ENCODE measurements at places on chromosomes 3 and 15.

GRCh38 chr3:160038862-160039562 lies 50.4 kb downstream of the IL12A start:
- peak; percentile 69 for DNase-seq

DNA sequence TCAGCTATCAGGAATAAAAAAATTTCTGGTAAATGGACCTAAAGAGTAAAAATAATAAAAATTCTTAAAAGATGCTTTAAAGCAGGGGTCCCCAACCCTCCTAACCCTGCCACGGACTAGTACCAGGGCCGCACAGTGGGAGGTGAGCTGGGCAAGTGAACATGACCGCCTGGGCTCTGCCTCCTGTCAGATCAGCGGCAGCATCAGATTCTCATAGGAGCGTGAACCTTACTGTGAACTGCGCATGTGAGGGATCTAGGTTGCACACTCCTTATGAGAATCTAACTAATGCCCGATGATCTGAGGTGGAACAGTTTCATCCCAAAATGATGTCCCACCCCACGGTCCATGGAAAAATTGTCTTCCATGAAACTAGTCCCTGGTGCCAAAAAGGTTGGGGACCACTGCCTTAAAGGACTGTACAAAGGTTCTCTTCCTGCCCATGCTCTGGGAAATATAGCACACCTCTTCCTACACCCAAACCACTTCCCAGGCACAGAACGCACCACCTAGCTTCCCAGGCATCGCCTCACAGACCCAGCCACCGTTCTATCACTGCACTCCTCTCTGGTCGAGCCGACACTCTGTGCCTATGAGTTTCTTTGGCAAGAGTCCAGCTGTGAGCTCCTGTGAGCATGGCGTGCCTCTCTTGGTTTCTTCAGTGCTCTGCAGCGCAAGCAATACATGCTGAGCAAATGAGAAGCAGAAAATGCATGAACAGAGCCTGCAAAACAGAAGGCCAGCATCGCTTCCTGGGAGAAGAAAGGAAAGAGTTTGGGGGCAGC lies 104.9 kb downstream of the OCA2 start:
- no peak for DNase-seq

GRCh38 chr3:44109771-44110361 lies 131.8 kb upstream of the TOPAZ1 start:
- DNase-seq: no peak

DNA sequence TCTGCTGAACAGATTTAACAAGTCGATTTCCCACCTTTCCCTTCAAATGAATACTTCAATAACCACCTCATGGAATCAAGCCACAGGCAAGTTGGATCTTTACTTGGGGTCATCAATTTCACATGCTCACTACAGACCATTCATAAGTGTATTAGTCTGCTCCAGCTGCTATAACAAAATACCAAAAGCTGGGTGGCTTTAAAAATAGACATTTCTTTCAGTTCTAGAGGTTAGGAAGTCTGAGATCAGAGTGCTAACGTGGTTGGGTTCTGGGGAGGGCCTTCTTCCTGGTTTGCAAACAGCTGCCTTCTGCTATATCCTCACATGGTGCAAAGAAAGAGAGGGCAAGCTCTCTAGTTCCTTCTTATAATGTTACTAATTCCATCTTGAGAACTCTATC lies 5.1 kb downstream of the GPR176 start:
- DNase-seq: no peak

DNA sequence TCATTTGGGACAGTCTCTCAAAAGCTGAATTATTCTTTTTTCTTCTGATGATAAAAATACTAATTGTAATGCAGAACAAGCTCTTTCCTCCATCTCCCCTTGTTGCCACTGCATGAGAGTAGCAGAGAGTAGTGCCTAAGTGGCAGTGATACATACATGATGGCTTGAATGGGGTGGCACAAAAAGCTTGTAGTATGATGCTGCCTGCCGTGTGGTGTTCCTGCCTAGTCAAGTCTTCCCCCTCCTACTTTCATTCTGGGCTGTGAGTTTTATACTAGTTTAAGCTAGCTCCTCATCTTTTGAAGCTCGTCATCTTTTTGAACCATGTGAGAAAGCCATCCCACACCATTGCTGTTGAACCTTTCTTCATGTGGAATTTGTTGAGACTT lies 230.5 kb downstream of the NFKBIZ start:
- DNase-seq: no peak

GRCh38 chr3:115890579-115890978 lies 267.3 kb downstream of the GAP43 start:
- no peak for DNase-seq

DNA sequence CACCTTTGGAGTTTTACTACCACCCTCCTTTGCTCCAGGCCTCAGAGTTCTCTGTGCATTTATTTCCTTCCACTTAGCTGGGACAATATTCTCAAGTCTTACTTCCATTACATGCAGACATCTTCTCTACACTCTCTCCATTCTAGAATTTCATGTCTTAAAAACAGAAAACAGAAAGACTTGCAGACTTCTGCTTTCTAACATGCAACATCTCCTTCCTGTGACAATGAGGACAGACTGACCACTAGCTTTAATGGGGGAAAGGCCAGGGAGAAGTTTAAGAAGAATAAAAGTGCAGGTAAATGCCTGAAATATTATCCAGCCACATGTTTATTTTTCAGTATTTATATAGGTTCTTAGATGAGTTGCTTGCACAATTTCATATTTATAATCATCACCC lies 17.1 kb upstream of the CSTA start:
- DNase-seq: no peak

GRCh38 chr3:107899990-107900651 lies 190.7 kb downstream of the CD47 start:
- DNase-seq: no peak

DNA sequence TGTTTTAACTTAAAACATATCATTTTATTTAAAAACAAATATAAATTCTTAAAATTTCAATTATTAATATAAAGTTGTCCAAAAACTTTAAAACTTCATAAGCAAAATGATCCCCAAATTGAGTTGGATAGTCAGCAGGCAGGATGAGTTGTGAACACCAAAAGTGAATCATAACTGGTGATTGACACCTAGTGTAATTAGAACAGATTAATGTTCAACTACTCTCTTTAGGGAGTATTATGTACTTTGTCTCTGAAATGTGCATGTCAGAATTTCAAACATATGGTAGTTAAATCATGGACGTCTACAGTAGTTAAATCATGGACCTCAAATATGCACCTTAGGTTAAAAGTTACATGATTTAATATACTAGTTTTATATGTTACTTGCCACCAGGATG lies 2.9 kb upstream of the SI start:
- DNase-seq: no peak

DNA sequence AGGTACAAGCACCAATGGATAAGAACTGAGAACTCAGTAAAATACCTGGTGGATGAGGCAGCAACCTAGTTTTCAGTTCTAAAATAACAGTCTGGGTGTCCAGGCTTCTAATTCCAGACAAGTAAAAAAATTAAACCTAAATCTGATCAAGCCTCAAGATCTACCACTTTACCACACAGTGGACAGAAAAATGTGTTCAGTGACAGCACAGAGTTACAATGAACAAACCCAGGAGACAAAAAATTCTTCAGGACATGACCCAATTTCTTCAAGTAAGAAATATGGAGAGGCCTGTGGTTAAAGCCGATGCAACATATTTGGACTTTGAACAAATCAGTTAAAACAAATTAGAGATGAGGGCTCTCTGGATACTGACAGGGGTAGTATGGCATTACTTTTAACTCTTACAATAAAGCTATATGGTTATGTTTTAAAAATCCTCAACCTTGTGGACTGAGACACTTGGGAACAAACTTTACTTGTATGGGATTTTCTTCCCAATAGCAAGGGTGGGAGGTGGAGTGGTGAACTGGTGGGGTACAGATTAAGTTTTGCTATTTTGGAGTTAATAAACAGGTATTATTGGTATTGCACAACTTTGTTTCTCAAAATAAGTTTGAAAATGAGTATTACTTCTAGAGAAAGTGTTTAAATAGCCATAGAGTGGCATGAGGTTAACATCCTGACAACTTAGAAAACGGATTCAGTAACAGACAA lies 14.2 kb downstream of the CCNL1 start:
- no peak for DNase-seq

DNA sequence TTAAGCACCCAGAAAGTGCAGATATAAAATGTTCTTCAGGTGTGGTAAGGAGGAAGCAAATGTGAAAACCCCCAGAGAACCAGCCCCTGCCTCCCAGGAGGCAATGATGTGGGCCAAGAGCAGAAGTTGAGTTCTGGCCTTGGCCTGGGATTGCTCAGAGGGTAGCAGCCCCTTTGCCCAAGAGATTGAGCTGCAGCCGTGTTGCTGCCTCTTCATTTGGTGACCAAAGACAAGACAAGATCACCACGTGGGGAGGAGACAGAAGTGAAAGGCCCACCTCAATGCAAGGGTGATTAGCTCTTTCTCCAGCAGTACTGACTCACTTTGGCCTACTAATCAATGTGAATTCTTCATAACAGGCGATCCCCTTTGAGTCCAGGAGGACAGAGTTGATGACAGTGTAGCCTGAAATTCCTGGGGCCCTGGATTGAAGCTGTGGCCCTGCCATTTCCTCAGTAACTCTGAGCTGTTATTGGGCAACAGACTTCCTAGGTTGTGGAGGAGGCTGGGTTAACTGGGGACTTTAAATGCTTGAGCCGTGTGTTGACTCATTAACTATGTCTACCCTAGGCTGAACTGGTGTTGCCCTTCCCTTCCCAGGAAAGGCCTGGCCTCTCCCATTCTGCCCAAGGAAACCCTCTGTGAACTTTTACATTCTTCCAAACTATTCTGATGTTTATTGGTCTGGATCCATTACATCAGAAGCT lies 86.5 kb downstream of the ST6GAL1 start:
- no peak for DNase-seq

DNA sequence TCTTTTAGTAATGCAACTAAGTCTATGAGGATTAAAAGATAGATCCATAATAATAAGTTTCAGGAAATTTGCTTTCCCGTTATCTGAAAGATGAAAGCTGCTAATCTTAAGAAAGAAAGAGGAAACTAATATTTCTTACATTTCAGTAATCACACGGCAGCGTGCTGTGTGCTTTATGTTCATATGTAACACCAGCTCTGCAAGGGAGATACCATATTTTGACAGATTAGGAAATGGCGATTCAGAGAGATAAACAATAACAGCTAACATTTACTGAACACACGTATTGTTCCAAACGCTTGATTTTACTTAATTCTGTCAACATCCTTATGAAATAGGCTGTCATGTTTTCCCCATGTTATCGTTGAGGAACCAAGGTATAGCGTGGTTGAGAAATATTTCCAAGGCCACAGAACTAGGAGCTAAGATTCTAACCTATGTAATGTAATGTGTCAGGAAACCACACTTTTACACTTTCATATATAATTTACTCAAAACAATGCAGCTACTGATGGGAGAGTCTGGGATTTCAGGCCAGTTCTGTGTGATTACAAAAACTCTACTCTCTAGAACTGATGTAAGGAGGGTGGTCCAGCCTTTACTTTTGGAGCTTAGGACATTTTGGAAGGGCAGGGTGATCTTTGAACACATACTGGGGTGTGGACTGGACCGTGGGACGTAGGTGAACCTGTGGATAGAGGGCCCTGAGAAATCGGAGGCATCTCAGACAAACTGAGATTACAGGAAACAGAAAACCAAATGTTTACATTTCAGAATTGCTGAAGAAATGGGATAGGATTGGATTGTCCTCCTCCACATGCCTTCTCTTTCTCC lies 100.6 kb downstream of the IL1RAP start:
- DNase-seq: no peak

- DNase-seq: no peak
Observed at GRCh38 chr15:73697033-73697467, 12.9 kb downstream of the CD276 start.

- DNase-seq: no peak
Observed at GRCh38 chr3:9422712-9423424, 25.5 kb downstream of the SETD5 start.

DNA sequence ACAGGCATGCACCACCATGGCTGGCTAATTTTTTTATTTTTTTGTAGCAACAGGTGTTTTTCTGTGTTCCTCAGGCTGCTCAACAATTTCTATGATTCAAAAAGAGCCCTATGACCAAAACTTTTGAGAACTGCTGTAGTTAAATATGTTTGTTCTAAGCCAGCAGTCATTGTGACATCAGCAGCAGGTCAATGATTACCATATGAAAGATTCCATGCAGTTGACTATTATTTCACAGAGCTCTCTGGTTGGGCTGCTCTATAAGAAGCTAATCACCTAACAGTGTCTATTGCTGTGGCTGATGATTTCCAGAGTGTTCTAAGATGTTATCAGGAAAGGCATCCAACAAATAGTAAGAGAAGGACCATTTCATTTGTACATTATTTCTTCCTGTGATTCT lies at the start of gene CCDC54:
CCDC54 (plus strand) TSS at position 289 of the 400 bp plus-strand sequence. CDS start 149 bp downstream, outside the sequence.
- DNase-seq: no peak

- no peak for DNase-seq
Observed at GRCh38 chr3:85539232-85539631, 580.4 kb downstream of the CADM2 start.

GRCh38 chr15:90388462-90389380 lies 679 bp downstream of the IQGAP1 start:
- peak; percentile 77 for DNase-seq

DNA sequence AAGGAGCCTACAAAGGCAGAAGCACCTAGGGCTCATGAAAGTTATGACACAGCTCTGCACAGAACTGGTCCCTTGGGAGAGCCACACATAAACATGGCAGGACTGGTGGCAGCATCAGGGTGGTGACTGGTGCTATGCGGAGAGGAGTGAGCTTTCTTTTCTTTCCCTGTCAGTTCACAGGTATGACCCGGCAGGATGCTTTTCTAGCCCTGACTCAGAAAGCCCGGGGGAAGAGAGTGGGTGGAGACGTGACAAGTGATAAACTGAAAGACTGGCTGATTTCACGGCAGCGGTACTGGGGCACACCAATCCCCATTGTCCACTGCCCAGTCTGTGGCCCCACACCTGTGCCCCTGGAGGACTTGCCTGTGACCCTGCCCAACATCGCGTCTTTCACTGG lies 103.0 kb downstream of the LARS2 start:
- DNase-seq: no peak

- no peak for DNase-seq
Observed at GRCh38 chr3:132265488-132265887, 51.7 kb upstream of the ACP3 start.

DNA sequence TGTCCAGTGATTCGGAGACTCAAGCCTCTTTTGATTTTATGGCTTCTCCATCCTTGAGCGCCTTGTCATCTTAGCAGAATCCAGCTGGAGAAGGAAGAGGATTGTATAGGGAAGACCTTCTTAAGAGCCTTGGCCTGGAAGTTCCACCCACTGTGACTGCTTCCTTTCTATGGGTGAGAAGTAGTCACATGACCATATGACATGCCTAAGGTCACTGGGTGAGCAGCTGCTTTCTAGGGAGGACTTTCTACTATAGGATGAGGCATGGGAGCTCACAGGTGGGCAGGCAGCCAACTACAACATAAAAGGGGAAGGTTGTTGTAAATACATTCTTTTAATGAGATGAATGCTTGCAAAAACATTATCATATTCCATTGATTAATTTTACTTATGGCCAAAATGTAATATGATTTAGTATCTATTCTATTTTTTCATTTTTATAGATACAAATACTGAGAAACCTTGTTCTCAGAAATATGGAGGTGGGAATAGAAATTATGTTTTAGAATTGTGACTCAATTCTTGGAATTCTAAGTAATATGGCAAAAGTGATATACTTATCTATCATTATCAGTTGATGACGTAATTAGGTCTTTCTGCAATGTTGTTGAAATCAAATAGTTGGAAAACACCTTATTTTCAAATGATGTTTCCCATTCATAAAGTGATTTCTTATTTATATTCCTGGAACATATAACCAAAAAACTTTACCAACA lies 53.6 kb upstream of the MINAR1 start:
- DNase-seq: no peak

Measured in type B pancreatic cell (in vitro differentiated cells).